Aortic smooth muscle cell (primary cell): ENCODE measurements at places on chromosomes 12 and 14. TPM values are rescaled to one million over a fixed set of nuclear protein-coding genes. Genes with fewer than 3 reads are reported as not detected.

The FGF6 gene
- total RNA-seq = not detected in 2 replicates

The DBX2 gene
- not detected in 2 replicates for total RNA-seq

The CLEC1A gene
- total RNA-seq = 0.37 and 0.40 TPM in 2 replicates

The DCTN2 gene
- 77.5 and 94.4 TPM in 2 replicates for total RNA-seq
